ENCODE measurements at places on chromosomes 11 and 22. TPM values are rescaled to one million over a fixed set of nuclear protein-coding genes. Genes with fewer than 3 reads are reported as not detected.
A peak's percentile ranks its signal among the peaks of the same experiment; 100 is the strongest.

DNA sequence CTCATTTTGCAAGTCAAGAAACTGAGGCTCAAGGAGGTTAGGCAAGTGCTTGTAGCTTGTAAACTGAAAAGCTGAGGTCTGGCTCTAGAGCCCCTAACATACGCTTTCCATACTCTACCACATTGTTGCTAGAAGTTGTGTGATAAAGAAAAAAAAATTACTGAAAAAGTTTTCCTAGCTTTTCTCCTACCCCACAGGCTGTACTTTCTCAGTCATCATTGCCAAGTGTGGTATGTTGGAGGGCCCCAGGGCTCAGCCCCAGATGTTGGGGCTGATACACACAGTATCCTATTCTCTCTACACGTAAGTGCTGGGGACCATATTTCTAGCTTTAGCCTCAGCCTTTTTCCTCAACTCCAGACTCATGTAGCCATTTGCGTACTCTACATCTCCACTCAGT is 16.0 kb downstream of the KREMEN1 start:
- no peak for DNase-seq

DNA sequence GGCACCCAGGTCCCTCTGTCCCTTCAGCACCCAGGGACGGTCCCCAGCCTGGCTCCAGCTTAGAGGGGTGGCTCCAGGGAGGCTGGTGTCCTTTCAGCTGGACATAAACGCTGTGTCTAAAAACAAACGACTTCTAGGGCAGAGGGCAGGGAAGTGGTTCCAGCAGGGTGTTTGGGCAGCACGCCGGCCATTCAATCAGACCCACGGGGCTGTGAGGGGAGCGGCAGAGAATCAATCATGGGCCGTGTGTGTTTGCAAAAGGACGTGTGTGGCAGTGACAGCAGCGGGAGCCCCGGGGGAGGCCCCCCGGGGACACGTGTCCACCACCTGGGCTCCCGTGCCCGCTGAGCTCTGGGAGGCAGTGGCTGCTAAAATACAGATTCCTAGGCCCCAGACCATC is 127.7 kb downstream of the MN1 start:
- DNase-seq: no peak

Gene MYO7A
- 2.3 TPM for total RNA-seq

DNA sequence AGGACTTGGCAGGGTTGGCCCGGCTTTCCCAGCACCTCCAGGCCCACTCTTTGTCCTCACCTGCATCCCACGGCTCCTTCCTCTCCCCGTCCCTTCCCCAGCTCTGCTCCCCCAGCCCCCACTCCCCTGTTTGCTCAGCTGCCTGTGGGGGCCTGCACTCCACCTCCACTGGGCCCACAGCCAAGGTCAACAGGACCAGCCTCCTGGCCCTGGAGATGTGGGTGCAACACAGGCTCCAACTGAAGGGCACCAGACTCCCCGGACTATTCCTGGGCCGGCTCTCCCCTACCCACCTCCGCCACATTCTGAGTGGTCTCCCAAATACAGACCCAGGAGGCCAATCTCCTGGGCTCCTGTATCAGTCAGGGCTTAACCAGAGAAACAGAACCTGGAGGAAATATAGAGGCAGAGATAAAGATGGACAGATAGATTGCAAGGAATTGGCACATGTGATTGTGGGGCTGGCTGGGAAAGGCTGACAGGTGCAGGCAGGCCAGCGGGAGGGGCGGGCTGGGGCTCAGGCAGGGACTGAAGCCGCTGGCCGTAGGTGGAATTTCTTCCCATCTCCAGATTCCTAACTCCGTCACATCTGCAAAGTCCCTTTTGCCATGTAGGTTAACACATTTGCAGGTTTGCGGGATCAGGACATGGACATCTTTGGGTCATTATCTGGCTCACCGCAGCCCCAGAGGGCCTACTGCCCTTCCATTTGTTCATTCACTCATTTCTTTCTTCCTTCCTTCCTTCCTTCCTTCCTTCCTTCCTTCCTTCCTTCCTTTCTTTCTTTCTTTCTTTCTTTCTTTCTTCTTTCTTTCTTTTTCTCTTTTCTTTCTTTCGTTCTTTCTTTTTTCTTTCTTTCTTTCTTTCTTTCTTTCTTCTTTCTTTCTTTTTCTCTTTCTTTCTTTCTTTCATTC is 45.8 kb upstream of the MYH9 start:
- DNase-seq: no peak

- no peak for DNase-seq
Measured at GRCh38 chr22:46366801-46367706, 31.5 kb downstream of the TRMU start.

DNA sequence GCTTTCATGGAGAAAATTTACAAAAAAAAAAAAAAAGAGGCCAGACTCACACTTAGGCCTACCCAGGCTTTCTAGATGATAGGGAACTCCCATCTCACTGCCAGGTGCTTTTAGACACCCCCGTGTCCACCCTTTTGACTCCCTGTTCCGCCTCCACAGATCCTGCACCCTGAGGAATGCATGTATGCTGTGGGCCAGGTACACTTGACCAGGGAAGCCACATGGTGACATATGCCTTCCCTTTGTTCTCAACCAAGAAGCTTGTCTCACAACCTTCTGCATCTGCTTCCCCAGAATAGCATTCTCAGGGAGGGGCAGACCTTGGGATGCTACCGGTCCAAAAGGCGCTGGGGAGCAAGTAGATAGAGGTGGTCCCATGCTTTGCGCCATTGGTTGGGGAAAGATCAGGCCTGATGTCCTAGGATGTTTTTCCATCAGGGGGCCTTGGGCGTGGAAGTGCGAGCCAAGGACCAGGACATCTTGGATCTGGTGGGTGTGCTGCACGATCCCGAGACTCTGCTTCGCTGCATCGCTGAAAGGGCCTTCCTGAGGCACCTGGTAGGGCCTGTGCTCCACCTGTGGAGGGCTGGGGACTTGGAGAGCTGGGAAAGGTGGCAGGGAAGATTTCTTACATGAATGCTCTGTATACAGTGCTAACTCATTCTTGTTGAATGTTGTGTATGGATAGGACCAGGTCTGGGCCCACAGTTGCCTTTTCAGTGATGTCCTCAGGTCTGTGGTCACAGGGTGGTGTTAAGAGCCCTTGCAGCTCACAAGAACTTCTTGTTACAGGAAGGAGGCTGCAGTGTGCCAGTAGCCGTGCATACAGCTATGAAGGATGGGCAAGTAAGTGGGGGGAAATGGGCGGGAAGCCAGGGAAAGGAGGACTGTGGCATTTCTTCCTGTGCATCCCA is 7.5 kb downstream of the HMBS start:
- no peak for DNase-seq

- DNase-seq: peak; percentile 64
Measured at GRCh38 chr11:87722756-87723565, 452.3 kb downstream of the RAB38 start.

Gene DMC1
- 4.3 TPM for total RNA-seq

Gene KCNQ1OT1
- 2.4 TPM for total RNA-seq

DNA sequence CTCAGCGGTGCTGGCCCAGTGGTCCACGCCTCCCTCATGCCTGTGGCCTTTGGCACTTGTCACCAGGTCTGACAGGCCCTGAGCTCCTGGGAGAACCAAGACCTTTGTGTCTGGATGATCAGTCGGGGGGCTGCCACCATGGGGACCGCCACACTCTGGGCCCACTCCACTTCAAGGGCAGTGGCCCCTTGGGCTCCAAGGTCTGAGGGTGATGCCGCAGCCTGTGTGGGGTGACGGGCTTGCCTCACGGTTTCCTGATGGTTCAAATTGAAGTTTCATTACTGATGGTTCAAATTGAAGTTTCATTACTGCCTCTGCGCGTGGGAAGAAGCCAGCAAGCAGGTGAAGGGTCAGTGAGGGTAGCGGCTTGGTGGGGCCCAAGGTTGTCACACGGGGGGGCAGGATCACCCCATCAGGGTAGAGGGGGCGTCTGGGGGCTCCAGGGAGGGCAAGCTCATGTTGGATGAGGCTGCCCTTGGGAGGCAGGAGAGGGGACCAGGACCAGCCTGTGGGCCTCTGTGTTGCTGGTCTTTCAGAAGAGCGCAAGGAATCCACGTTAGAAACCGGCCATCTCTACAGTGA is 27.5 kb downstream of the TRMU start:
- no peak for DNase-seq

Gene YPEL4
- total RNA-seq: not detected

GRCh38 chr11:16986434-16987204 is 27.6 kb downstream of the PLEKHA7 start:
- DNase-seq: peak; percentile 22

DNA sequence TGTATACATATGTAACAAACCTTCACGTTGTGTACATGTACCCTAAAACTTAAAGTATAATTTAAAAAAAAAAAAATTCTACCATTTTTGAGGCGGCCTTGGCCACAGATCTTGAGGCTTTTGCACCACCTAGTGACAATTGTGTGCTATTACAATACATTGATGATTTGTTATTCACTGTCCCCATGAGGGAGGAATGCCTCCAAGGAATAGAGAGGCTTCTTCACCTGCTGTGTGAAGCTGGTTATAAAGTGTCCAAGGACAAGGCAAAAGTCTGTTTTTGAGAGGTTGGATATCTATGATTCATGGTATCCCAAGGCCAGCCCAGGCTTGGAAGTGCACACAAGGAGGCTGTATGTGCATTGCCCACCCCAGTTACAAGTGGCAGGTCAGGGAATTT is 30.7 kb downstream of the SLC22A25 start:
- DNase-seq: no peak

GRCh38 chr11:102383839-102384238 is 36.8 kb downstream of the BIRC2 start:
- DNase-seq: no peak

Gene ZP1
- not detected for total RNA-seq

Gene COPB1
- 67.9 TPM for total RNA-seq

Gene DCDC1
- total RNA-seq: 0.25 TPM

DNA sequence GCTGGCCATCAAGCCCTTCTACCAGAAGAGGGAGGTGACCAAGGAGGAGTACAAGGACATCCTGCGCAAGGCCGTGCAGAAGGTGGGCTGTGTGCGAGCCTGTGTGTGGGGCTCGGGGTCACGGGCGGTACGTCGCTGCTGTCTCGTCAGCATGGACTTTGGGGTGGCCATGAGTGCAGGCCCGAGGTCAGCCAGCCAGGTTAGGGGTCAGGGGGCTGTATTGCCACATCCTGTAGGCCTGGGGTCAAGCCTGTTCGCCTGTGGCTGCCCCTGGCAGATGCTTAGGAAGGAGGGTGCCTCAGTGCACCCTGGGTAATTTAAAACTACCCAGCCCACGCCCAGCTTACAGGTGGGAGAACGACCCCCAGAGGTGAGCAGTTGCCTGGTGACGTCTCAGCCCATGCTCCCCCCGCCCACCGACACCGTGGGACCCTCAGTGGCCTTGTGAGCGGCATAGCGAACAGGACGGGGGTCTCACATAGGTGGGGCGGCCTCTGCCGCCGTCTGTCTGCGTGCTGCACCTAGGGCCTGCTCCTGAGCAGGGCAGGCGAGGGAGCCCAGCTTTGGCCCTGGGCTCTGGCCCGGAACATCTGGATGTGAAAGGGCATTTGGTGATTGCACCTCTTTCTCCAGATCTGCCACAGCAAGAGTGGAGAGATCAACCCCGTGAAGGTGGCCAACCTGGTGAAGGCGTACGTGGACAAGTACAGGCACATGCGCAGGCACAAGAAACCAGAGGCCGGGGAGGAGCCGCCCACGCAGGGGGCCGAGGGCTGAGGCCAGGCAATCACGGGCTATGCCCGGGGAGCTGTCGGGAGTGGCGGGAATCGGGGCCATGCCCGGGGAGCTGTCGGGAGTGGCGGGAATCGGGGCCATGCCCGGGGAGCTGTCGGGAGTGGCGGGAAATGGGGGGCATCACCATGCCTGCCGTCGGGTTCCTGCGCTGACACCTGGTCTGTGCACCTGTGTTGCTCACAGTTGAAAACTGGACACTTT is 4.5 kb downstream of the IRF7 start:
- no peak for DNase-seq

Gene LRRC55
- total RNA-seq: 0.79 TPM

Gene SCO2
- 1.5 TPM for total RNA-seq

DNA sequence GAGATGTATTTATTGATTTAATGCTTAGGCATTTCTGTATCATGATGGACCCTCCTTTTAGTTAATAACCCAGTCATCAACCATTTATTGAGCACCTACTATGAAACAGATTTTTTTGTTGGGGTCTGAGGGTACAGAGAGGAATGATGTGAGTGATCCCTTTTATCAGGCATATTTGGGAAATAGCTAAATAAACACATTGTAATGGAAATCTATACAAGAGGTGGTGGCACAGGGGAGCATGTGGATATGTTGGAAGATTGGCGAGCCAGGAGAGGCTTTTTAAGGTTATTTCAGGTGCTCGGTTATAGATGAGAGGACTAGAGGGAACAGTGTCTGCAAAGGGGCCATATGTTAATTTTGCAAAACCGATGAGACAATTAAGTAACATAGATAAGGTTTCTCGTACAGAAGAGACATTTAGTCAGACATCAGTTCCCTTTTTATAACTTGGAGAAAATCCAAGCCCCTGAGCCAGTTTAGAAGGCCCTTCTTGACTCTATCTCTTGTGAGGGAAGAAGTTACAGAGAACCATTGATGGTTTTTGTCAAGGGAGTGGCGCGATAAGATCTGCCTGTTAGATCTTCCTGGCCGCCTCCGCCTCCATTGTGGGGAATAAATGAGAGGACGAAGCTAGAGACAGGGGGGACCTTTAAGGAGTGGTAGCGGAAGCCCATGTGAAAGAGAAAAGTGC is 2.0 kb downstream of the ATXN10 start:
- no peak for DNase-seq

Gene TIMP3
- 4.0 TPM for total RNA-seq

GRCh38 chr11:1547467-1548098 is 24.5 kb downstream of the DUSP8 start:
- DNase-seq: no peak

DNA sequence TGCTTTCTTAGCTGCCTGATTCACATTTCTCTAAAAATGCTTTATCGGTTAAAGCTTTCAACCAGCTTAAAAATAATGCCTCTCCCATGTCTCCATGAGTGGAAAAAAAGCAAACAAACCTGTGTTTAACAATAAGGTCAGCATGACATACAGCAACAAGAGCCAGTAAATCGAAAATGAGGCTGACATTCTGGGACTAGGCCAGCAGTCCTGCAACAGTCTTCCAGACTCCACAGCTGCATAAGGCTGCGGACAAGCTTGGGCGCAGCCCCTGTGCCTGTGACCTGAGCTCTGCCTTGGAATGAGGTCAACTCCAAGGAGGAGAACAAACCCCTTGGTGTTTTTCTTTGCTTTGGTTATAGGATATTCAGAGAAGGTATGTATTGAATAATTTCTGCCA is 95.5 kb downstream of the PGR start:
- DNase-seq: peak; percentile 11

GRCh38 chr22:28297504-28297903 is 378.4 kb upstream of the PITPNB start:
- no peak for DNase-seq

GRCh38 chr11:10551290-10551592 is 10.3 kb upstream of the RNF141 start:
- DNase-seq: no peak

DNA sequence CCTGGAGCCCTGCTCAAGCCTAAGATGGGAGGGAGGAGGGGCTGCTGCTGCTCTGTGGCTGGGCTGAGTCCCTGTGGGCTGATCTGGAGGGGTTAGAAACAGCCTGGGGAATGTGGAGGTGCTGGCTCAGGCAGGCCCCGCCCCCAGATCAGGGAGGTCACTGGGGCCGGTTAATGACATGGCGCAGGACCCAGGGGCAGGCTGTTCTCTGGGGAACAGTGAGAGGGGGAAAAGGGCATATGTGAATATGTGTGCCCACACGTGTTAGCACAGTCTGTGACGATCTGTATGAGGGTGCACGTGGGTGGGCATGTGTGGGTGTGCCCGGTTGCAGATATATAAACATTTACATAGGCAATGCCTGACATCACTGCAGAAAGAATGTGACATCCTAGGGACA is 143.5 kb downstream of the MIAT start:
- peak; percentile 78 for DNase-seq

Data from WTC11 (cell line).